ENCODE measurements at places on chromosomes 4 and X. TPM values are rescaled to one million over a fixed set of nuclear protein-coding genes. Genes with fewer than 3 reads are reported as not detected.

The DOCK11 gene
- total RNA-seq, result 5.0 TPM

The MAGEH1 gene
- 21.3 TPM for total RNA-seq

The CFP gene
- total RNA-seq, result 0.74 TPM

The SPANXN5 gene
- not detected for total RNA-seq

The NSG1 gene
- 4.4 TPM for total RNA-seq

The RNF212 gene
- not detected for total RNA-seq

The TCEAL6 gene
- not detected for total RNA-seq

The MTNR1A gene
- not detected for total RNA-seq

The PNMA6F gene
- not detected for total RNA-seq

The SHISA3 gene
- 3.1 TPM for total RNA-seq

The NAA11 gene
- 10.9 TPM for total RNA-seq

The FAM236A gene
- total RNA-seq, result not detected

The CPLX1 gene
- total RNA-seq, result not detected

The CHRDL1 gene
- 1.5 TPM for total RNA-seq

The PDZD4 gene
- total RNA-seq, result 5.7 TPM

The RBM46 gene
- total RNA-seq, result not detected

The TCEAL5 gene
- not detected for total RNA-seq

The PLAC1 gene
- total RNA-seq, result not detected
